NCI-H526 treated with DMSO at 0.1 percent for 48 hours (cell line): ENCODE measurements at places on chromosomes 7 and 10.
A peak's percentile ranks its signal among the peaks of the same experiment; 100 is the strongest.

GRCh38 chr10:34599026-34599795, 215.9 kb downstream of the PARD3 start:
- no peak for DNase-seq

DNA sequence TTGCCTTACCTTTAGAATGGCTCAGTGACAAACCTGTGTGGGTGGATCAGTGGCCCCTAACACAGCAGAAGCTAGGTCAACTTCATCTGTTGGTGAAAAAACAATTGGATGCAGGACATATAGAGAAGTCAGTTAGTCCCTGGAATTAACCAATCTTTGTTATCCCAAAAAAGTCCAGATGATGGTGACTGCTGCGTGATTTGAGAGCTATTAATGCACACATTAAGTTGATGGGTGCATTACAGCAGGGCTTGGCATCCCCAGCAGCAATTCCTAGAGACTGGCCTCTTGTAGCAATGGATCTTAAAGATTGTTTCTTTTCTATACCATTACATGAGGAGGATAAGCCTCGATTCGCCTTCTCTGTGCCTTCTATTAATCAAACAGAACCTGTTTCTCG, 33.3 kb downstream of the OR13A1 start:
- no peak for DNase-seq

DNA sequence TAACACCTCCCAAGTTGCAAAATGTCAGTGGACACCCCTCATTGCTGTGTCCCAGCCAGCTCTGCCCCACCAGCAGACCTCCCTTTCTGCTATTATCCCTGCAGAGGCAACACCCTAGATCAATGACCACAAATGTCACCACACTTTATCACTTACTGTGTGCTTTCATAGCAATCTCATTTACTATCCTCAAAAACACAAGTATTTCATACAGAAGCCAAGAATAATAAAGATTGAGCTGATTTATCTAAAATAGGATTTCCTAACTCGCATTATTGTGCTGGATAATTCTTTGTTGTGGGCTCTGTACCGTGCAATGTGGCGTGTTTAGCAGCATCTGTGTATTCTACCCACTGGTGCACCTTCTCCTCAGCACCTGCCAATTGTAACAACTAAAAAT, 13.2 kb upstream of the ABCB5 start:
- no peak for DNase-seq

- no peak for DNase-seq
These were observed 61.2 kb downstream of the PRKAR2B start for GRCh38 chr7:107105591-107106245.

- no peak for DNase-seq
These were observed 286.6 kb downstream of the SUGCT start for GRCh38 chr7:40421433-40421832.

- no peak for DNase-seq
These were observed 26.2 kb downstream of the VSTM4 start for GRCh38 chr10:49089152-49089551.

- DNase-seq = no peak
These were observed 3.8 kb downstream of the SHTN1 start for GRCh38 chr10:117001144-117001543.

- no peak for DNase-seq
These were observed 7.8 kb upstream of the ZNF485 start for GRCh38 chr10:43598446-43598845.

DNA sequence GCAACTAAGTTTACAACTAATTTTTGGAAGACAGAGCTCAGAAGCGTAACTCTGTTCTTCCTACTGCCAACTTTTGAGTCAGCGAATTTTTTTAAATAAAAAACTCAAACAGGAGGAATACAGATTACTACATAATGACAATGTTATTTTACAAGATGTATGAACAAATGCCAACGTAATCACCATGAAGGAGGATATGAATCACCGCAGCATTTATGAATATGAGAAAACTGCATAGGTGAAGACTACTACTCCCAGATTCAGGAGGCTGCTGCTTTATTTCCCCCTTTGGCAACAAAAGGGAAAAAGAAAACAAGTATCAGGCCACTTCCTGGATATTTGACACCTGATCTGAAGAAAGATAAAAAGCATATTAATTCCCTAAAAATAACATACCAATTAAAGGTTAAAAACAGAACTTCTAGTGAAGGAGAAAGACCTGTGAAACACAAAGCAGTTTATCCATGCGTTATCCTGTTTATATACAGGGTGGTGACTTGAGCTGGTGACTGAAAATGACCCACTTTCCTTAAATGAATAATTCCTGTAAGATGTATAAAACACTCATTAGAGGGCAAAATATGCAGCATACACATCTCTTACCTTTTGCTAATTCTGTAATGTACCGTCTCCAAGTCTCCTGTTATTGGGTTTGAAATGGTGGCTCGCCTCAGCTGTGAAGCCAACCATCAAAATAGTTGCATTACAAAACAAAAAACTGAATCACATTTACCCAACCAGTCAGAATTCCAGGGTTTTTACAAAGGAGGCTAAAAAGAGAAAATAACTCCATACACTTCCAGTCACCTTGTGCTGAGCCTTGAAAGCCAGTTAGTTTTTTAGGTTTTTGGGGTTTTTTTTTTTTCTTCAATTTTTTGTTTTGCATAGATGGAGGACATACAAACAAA, 52.0 kb downstream of the P4HA1 start:
- DNase-seq = no peak

GRCh38 chr7:157550300-157551275, 213.8 kb downstream of the DNAJB6 start:
- no peak for DNase-seq

GRCh38 chr7:36037121-36037662, 115.9 kb upstream of the EEPD1 start:
- no peak for DNase-seq

- no peak for DNase-seq
These were observed 89.2 kb upstream of the WDR11 start for GRCh38 chr10:120761951-120762350.

DNA sequence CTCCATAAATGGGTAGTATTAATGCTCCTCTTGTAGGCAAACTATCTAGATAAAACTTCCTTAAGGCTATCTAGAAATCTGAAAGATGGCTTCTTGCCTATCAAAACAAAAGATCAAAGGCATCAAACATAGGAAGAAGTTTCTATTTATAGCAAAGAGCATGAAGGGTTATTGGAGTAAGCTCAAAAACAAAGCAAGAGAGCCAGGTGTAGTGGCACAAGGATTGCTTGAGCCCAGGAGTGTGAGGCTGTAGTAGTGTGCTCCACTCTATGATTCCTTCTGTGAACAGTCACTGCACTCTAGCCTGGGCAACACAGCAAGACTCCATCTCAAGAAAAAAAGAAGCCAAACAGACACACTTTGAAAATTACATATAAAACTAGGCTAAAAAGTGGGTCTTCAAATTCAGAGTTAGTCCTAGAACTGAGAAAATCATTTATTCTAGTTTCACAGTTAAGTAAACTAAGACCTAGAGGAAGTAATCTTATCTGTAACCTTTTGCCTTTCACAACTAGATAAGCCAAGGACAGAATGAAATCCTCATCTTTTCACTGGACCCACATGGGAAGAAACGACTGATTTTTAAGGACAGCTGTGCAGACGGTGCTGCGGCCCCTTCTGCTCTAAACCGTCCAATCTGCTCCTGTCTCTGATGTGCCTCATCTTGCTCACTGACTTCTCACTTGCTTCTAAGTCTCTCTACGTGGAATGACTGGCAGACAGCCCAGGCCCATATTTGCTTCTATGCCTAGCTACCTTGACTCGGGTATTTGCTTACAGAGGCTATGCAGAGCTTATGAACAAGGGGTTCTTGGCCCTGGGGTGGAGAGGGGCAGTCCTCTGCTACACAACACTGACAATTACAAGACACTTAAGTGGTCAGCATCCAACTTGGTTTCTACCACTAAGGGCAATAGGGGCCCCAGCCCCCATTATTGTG, 50.0 kb downstream of the ESYT2 start:
- DNase-seq = no peak

DNA sequence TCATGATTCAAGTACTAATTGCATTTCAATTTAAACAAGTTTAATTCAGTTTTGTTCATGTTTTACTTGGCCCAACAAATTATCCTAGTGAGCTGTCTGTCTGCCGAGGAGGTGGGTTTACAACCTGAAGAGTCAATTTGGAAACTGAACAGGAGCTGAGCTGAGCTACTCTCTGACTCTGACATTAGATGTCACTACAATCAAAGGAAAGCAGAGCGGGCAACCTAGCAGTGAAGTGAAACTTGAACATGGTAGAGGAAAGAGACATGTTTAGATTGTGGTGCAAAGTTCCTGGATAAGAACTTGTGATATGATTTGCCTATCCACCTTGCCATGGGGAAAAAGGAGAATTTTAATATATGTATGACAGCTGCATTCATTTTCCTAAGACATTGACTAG, 9.6 kb upstream of the AGR3 start:
- peak; percentile 90 for DNase-seq

GRCh38 chr10:34015700-34016099, 681.2 kb upstream of the NRP1 start:
- DNase-seq = no peak

DNA sequence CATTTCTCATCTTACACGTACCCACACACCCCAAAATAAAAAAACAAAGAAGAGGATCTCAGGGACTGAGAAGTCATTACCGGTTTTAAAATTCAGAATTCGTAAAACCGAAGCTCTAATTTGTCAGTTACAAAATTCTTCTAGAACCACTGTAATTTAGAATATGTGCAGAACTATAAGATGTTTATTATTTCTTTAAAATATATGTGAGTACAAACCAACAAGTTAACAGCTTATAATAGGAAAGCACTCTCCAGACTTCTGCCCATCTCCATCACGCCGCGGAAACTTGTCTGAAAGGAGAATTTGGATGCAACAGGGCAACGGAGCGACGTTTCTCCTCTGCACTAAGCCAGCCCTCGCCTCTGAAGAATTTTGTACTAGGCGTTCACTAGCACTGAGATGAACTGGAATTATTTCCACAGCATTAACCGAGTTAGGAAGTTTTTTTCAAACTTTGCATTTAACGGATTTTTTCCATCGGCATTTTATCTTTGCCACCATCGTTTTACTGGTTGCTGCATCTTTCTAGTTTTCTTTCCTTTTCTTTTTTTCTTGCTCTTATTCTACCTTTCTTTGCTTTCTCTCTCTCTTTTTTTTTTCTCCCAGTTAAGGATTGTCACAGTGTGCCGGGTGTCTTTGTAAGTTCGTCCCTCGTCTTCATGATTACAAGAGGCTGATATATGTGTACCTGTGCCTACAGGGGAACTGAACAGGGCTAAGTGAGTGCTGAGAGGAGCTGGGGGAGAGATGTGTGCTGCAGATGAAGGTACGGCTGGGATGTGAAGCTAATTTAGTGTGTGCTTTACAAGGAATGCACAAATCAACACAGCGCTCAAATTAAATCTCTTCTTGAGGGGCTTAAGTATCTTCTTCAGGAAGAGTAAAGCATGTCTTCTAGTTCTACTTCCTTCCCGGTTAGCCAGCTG, 295.9 kb upstream of the NFE2L3 start:
- peak; percentile 89 for DNase-seq

DNA sequence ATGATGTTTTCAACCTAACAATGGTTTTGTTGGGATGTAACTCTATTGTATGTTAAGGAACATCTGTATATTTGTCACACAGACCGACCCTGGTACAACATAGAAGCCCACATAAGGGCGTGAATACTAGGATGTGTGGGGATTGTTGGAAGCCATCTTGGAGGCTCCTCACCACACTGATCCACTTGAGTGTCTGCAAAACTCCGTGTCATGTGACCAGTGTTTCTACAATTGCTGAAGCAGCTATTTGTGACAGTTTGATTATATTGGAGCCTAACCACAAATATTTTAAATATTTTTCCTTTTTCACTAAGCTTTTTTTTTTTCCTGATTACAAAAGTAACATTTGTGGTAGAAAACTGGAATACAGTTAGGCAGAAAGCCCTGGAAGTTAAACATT, 27.9 kb downstream of the RALA start:
- no peak for DNase-seq

GRCh38 chr7:70700055-70700940, 431.6 kb upstream of the GALNT17 start:
- DNase-seq = peak; percentile 65

DNA sequence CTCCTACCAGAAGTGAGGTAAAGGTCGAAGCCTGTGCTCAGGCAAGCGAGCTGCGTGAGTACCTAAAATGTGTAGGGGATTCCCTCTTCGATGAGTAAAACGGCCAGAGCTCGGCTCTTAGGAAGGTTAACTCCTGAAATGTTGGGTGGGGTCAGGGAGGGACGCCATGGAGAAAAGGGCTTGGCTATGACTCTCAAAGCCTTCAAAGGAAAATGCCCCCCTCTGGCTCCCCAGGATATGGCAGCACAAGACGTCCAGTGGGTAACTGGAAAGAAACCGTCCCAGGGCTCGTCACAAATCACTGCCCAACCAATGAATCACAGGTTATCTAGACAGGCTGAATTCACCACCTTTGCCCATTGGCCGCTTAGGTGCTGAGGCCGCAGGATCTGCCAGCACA, 58.0 kb downstream of the CALML3 start:
- no peak for DNase-seq

GRCh38 chr10:27258492-27258837, 17.9 kb upstream of the ACBD5 start:
- DNase-seq = no peak

DNA sequence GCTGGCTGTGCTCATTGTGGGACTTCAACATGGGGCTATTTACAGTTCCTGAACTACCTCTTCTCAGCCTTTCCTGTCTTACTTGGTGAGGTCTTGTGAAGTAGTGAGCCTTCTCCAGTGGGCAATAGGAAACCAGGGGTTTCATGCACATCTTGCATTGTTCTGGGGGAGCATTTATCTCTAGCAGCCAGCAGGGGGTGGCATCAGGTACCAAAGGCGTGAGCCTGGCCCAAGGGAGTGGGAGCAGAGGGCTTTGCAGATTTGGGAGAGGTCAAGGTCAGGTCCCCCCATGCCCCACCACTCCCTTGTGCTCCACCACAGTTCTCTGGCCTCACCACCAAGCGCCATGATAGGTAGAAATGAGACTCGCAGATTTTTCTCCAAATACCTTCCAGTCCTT, 85.4 kb upstream of the NPTX2 start:
- no peak for DNase-seq

GRCh38 chr7:107528461-107528860, 35.3 kb downstream of the COG5 start:
- DNase-seq = no peak

DNA sequence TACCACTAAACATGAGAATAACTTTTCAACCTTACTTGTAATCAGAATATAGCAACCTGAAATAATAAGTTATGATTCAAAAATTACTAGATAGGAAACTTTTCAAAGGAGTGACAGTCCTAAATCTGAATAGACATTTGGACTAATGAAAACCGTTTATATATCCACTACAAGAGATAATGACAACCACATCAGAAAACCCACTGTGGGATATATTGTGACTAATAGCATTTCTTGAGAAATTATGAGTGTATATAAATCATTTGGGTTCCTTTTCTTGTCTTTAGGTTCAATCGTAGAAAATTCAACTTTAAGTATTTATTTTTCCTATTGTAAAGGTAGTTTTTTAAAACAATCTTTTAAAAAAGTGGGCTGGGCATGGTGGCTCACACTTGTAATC, 170.2 kb upstream of the PRSS58 start:
- no peak for DNase-seq

DNA sequence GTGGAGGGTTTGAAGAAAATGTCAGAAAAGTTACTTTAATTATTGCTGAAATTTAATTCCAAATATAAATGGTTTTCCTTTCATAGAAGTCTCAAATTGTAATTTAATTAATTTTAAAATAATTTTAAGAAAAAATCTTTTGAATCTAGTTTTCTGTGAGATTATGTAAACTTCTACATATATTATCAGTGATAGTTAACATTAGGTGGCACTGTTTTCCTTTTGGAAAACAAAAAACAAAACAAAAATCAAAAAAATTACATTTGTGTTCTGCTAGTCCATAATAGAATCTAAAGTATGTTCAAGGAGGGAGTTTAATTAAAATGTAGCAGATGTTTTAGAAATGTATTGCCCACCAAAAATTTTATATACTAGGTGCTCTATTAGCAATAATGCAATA, 1456.7 kb downstream of the REEP3 start:
- DNase-seq = no peak
